ENCODE measurements at places on chromosomes 12 and 14.
A peak's percentile ranks its signal among the peaks of the same experiment; 100 is the strongest.

GRCh38 chr14:24081739-24082211 lies 10.4 kb downstream of the CPNE6 start:
- no peak for DNase-seq

- no peak for DNase-seq
Measured at GRCh38 chr14:106436310-106436905, 910.0 kb downstream of the TMEM121 start.

- DNase-seq, result no peak
Measured at GRCh38 chr12:113155060-113155459, 5.5 kb downstream of the CFAP73 start.

- DNase-seq, result no peak
Measured at GRCh38 chr12:2664721-2665577, 129.8 kb upstream of the FKBP4 start.

GRCh38 chr14:76882651-76883050 lies 56.4 kb downstream of the LRRC74A start:
- DNase-seq, result no peak

DNA sequence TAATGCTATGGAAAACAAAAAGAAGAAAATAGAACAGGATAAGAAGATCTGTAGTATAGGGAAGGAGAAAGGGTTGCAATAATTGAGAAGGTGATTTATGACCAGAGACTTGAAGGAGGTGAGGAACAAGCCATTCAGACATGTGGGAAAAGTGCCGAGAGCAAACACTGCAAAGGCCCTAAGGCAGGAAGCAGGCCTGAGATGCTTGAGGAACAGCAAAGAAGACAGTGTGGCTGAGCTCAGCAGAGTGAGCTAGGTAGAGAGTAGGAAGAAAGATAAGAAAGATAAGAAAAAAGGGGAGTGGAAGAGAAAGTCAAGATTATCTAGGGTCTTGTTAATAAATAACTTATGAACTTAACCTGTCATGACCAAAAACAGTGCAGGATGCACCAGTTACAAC lies 671.8 kb downstream of the RPS29 start:
- DNase-seq, result no peak

DNA sequence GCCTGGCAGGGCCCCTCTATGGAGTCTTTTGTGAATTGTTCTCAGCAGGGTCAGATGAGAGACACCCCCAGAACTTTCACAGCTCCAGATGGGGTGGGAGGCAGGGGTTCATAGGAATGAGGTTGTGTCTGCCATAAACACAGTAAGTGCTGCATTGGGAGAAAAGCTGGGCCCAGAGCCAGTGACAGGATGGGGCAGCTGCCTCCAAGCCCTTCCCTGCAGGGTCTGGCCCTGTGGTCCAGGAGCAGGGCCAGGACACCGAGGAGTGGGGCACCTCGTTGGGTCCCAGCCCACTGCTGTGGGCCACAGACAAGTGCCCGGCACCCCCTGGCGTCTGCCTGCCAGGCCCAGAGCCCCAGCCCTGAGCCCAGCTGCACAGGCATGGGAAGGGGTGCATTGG lies 13.3 kb downstream of the INF2 start:
- no peak for DNase-seq

- no peak for DNase-seq
Measured at GRCh38 chr14:52988139-52988538, 37.3 kb upstream of the FERMT2 start.

DNA sequence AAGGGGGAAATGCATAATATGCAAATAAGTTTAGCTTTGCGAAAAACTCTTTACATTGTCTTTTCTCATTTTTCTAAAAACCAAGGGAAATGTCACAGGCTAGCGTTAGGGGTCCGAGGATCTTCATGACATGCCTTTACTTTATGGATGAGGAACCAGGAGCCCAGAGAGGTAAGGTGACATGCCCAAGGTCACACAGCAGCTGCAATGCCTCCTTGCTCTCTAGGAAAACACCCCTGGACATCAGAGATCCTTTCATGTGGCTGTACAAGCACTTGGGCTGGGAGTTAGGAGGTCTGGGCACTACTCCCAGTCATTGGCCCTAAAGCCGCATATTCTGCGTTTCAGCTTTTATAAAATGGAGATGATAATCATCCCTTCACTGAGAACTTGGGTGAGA lies 741 bp downstream of the PROX2 start:
- DNase-seq, result no peak

- no peak for DNase-seq
Measured at GRCh38 chr14:67522270-67522669, 10.8 kb upstream of the PLEKHH1 start.

DNA sequence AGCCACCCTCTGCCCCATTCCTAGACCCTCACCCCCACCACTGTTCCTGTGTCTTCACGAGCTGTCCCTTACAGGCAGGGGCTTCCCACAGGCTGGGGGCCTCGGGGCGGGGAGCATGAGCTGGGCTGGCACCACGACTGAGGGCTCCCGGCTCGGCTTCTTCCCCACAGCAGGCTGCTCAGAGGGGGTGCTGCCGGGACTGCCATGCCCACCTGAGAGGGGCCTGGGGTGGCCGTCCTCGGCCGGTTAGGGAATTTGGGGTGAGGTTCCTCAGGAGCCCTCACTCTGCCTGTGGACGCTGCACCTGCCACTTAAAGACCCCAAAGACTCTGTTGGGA lies 6.8 kb downstream of the SLC25A47 start:
- no peak for DNase-seq

- no peak for DNase-seq
Measured at GRCh38 chr14:50010752-50011151, 105.6 kb downstream of the VCPKMT start.

- no peak for DNase-seq
Measured at GRCh38 chr12:116971222-116971621, 60.5 kb downstream of the FBXW8 start.

DNA sequence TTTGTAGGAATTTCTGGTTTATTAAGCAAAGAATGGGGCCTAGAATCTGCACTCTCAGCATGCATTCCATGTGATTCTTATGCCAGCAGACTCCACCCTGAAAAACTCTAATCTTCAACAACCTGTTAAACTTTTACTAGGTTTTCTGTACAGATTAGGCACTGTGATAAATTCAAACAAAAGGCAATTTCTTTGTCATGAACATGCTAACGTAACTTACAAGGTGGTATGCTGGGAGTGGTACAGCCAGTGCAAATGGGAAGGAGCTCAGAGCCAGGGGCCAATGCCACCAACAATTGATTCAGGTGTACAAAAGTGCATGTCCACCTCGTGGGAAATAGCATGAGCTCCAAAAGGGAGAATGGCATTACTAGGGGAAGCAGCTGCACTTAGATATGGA lies 83.0 kb downstream of the PPFIBP1 start:
- no peak for DNase-seq

DNA sequence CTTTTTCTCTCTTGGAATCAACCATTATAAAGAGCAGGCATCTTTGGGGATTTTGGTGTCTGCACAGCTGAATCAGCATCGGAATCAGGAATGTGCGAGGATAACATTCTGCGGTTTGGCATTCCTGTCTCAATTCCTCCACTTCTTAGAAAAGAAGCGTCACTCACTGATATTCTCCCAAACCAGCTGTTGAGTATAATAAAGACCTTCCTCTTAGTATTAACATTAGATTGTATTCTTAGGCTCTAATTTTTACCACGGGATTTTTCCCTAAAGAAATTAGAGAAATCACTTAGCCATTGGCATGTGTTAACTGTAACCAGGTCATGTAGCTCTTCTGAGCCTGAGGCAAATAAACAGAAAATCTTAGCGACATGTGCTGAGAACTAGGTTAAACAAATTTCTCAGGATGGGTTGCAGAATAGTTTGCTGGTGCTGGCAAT lies 128.7 kb downstream of the TMX1 start:
- DNase-seq, result peak; percentile 63

DNA sequence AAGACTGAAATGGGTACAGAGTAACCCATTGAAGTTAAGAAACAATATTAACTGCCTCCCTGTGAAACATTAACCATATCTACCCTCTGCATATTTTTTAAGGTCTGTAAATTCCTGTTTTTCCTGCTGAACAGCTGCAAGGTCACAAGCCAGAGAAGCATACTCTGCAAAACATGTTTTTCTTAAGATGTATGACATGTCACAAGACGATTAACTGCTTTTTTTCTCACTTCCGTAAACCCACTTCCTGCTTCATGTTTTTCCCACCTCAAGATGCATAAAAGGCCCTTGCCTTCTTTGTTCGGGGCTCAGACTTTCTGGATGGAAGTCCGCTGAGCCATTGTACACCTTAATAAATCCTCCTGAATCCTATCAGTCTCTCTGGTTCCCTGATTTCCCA lies 504.7 kb upstream of the MIS18BP1 start:
- DNase-seq, result no peak

DNA sequence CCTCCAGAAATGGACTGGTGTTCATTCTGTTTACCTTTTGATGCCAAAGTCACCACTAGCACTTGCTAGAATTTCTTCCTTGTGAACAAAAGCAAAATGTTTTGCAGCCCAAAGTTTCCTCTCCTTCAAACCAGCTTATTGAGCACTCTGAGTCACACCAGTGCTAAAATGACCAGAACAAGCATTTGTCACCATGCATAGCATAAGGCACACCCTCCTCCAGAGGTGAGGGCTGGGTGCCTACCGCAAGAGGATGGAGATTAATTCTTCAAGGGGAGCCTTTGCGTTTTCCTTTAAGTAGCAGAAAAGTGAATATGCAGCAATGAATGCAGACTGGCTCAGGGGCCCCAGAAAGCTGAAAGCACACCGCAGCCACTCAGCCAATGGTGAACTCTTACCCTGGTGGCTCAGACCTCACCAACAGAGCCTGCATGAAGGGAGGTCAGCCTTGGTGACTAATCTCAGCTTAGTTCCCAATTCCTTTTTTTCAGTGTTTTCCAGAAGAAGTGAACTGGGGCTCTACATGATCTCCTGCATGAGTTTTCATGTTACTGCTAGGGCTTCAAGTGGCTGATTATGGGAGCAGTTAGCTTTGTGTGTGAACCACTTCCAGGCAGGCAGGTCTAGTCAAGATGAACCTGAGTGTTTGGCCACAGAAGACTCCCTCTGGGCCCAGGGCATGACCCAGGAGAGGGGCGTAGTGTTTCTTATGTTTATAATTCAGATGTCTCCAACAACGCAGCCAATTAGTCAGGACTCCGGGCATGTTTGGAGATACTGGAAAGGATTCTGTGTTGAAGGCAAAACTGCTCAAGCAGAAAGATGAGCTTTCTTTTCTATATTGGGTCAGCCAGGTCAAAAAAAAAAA lies 96.3 kb downstream of the PAX9 start:
- peak; percentile 46 for DNase-seq

DNA sequence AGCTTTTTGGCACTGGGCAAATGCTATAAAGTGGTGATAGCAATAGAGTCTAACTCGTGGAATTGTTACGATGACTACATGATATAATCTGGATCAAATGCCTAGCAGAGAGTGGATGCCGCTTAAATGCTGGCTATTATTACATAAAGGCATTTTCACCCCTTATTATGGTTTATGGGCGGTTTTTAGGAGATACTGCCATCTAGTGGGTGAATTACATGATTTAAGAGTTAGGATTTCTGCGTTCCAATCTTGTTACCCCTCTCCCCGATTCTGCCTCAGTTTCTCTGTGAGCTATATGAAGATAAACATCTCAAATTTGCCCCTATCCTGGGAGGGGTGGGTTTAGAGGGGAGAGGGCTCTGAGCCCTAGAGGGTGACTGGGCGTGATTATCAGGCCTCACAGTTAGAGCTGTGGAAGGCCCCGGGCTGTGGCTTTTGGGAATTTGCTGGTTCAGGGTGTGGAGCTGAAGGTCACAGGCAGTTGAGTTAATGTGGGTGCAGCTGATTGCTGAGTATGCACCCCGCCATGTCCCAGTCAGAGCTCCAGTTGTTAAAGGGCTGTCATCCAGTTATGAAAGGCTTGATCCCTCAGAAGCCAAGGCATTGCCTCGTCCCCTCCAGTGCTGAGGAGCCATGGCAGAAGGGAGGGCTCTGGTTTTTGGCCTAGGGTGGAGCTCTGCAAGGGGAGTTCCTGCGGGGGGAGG lies 14.4 kb downstream of the CLSTN3 start:
- peak; percentile 41 for DNase-seq

GRCh38 chr12:11827091-11828061 lies 177.9 kb downstream of the ETV6 start:
- no peak for DNase-seq

Measured in bronchial epithelial cell (primary cell).